ENCODE measurements at places on chromosomes 7 and 10.

- no peaks in the 10 kb centered on the region for H3K36me3 ChIP-seq
- H3K27ac ChIP-seq = no peak overlapping the region
- DNase-seq = no peak
- peaks cover 36% of the 10 kb centered on the region for H3K4me1 ChIP-seq
Measured at GRCh38 chr7:71541707-71542353, 409.9 kb downstream of the GALNT17 start.

DNA sequence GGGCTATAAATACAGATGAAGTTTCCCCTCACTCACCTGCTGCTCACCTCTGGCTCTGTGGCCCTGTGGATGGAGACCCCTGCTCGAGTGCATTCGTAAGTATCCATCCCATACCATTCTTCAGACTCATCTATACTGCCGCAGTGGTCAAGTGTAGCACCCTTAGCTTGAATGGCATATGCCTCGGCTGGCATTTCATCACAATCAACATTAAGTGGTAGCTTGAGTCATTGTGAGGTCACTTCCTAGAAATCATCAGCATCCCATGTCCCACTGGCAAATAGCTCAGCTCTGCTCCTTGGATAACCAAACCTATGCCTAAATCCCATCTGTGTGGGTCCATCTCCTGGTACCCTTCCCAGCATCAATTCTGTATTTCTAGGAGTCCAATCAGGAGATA lies 38.2 kb downstream of the MDH2 start:
- no peak for DNase-seq
- H3K27ac ChIP-seq = no peak overlapping the region
- H3K36me3 ChIP-seq = no peaks in the 10 kb centered on the region
- no peak overlapping the region for H3K4me3 ChIP-seq
- H3K27me3 ChIP-seq = no peaks in the 10 kb centered on the region

- H3K4me1 ChIP-seq = peaks cover 26% of the 10 kb centered on the region
- H3K27me3 ChIP-seq = peaks cover 35% of the 10 kb centered on the region
- no peaks in the 10 kb centered on the region for H3K36me3 ChIP-seq
- no peak for DNase-seq
Measured at GRCh38 chr7:69428089-69428488, 170.2 kb upstream of the AUTS2 start.

- H3K4me1 ChIP-seq = peaks cover 43% of the 10 kb centered on the region
- no peaks in the 10 kb centered on the region for H3K27me3 ChIP-seq
- H3K4me3 ChIP-seq = no peak overlapping the region
- no peak overlapping the region for H3K27ac ChIP-seq
- no peaks in the 10 kb centered on the region for H3K36me3 ChIP-seq
Measured at GRCh38 chr10:76353237-76353851, 921.9 kb downstream of the LRMDA start.

DNA sequence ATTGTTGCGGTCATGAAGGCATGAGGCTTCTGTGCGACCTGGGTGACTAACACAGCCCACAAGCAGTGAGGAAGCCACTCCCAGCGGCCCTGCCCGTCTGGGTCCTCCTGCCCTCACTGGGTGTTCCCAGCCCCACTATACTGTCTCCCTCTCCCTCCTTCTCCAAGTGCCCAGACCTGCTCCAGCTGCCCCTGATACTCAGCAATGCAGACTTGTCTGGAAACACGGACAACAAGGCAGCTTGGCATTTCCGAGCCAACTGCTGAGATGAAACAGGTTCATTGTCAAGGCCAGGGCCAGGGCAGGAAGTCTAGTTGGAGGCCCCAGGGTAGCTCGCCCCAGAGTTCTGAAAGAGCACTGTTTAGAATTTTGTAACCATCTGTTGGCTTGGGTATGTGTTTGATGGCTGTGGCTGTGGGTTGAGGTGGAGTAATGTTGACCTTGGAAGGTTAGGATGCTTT lies 95.7 kb downstream of the RBM20 start:
- no peak overlapping the region for H3K27ac ChIP-seq
- peaks cover 7% of the 10 kb centered on the region for H3K27me3 ChIP-seq

DNA sequence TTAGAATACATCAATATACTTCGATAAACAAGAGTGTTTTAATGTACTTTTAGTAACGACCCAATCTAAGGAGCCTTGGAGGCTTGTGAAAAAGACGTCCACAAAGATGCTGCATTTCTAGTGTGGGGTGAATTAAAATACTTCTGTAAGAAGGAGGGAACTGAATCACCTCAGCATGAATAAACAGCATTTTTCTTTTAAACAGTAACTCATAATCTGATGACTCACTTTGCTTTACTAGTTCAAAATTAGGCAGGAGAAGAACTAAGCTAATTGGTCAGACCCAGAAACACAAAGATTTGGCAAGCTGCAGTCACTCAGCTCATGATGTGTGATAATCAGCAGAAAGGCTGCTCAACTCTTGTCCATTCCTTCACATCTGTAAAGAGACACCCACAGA lies 24.2 kb downstream of the NCOA4 start:
- no peak for DNase-seq
- peak overlapping the region; percentile 41 for H3K27ac ChIP-seq
- no peaks in the 10 kb centered on the region for H3K4me1 ChIP-seq
- no peaks in the 10 kb centered on the region for H3K27me3 ChIP-seq
- no peak overlapping the region for H3K4me3 ChIP-seq

- no peak overlapping the region for H3K27ac ChIP-seq
- no peaks in the 10 kb centered on the region for H3K36me3 ChIP-seq
- no peak for DNase-seq
- peaks cover 16% of the 10 kb centered on the region for H3K4me1 ChIP-seq
- no peak overlapping the region for H3K4me3 ChIP-seq
- H3K27me3 ChIP-seq = no peaks in the 10 kb centered on the region
Measured at GRCh38 chr10:59873896-59874295, 32.5 kb downstream of the CCDC6 start.

GRCh38 chr10:95289003-95289920 lies 1.5 kb downstream of the PDLIM1 start:
- H3K4me3 ChIP-seq = peak overlapping the region; percentile 94
- no peak overlapping the region for H3K27ac ChIP-seq
- DNase-seq = no peak
- no peaks in the 10 kb centered on the region for H3K36me3 ChIP-seq
- peaks cover 9% of the 10 kb centered on the region for H3K27me3 ChIP-seq

- H3K4me1 ChIP-seq = peaks cover 45% of the 10 kb centered on the region
- no peak overlapping the region for H3K27ac ChIP-seq
- no peaks in the 10 kb centered on the region for H3K27me3 ChIP-seq
- DNase-seq = no peak
- H3K36me3 ChIP-seq = no peaks in the 10 kb centered on the region
Measured at GRCh38 chr10:80442879-80443278, 11.2 kb upstream of the TSPAN14 start.

DNA sequence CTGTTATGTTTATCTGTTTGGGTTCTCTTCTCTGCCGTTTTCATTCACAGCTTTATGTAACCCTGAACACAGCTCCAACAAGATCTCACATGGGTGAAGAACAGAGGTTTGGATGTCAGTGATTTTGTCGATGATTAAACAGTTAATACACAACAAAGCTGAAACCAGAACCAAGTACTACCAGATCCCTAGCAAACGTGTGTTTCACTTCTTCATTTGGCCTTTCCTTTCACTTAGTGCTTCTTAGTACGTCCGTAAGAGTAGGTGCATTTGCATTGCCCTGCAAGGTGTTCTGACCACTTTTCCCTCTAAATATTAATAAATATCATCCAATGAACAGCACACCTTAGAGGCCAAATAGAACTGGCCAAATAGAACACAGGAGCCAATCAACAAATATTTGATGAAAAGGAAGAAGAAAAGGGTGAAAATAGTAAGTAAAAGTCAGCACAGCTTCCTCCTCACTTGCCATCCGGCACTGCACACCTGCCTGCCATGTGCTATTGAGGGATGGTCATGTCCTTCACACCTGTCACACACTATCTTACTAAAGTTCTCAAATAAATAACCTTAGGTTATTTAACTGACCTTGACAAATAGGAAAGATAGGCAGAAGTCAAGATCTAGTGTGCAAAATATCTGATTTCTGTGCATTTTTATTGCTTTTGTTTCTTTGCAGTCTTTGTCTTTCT lies 252.6 kb upstream of the ANKRD30A start:
- no peaks in the 10 kb centered on the region for H3K4me1 ChIP-seq
- no peaks in the 10 kb centered on the region for H3K36me3 ChIP-seq
- no peak overlapping the region for H3K27ac ChIP-seq
- no peak overlapping the region for H3K4me3 ChIP-seq
- DNase-seq = no peak

- H3K27me3 ChIP-seq = peaks cover 10% of the 10 kb centered on the region
- H3K36me3 ChIP-seq = no peaks in the 10 kb centered on the region
- H3K4me1 ChIP-seq = peaks cover 65% of the 10 kb centered on the region
- H3K4me3 ChIP-seq = no peak overlapping the region
- no peak for DNase-seq
Measured at GRCh38 chr10:122487174-122487765, 25.9 kb downstream of the HTRA1 start.

DNA sequence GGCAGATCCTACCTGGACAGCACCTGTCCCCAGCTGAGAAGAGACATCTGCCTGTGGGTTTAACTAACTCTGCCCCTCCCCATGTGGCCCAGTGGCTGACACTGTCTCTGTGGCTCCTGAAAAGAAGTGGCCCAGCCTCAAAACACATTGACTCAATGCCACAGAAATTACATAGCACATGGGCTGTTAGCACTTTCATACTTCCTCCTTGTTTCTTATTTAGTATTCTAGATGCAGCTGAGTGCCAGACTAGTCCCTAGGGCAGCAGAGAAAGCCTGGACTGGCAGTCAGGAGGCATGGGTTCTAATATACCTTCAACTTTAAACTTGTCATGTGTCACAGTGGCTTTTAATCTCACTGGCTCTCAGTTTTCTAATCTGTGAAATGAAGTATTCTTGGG lies 171.0 kb downstream of the TRIL start:
- no peak overlapping the region for H3K27ac ChIP-seq
- no peak overlapping the region for H3K4me3 ChIP-seq
- H3K36me3 ChIP-seq = no peaks in the 10 kb centered on the region
- DNase-seq = no peak
- peaks cover 5% of the 10 kb centered on the region for H3K27me3 ChIP-seq

DNA sequence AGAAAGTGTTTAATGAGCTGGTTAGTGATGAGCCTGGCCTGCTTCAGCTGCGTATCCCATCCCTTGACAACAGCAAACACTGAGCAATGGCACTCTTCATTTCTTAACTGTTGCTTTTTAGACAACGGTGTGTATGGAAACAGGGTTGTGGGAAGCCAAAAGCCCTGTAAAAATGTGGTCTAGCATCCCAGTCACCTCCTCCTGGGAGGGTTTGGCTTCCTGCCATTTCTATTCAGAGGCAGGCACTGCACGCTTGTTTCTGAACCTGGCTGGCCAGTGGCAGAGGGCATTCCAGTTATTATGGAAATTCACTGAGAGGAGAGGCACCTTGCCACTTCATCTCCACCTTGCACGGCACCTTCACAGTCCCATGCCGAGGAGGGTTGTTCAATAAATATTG lies 123.0 kb upstream of the ADARB2 start:
- no peak for DNase-seq
- H3K27ac ChIP-seq = no peak overlapping the region
- no peak overlapping the region for H3K4me3 ChIP-seq
- H3K4me1 ChIP-seq = peaks cover 24% of the 10 kb centered on the region
- peaks cover 4% of the 10 kb centered on the region for H3K36me3 ChIP-seq
- H3K27me3 ChIP-seq = no peaks in the 10 kb centered on the region

DNA sequence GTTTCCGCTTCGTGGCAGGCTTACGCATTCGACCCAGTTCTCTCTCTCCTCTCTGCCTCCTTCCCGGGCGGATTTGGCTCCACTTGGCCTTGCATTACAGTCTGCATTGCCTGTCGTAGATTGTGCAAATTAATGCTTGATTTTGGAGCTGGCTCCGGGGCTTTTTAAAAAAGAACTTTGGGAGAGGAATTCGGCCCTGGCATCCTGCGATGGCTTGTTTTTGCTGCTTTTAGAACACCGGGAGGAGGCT lies 767 bp downstream of the EIF4EBP2 start:
- peak overlapping the region; percentile 62 for H3K27ac ChIP-seq
- peaks cover 36% of the 10 kb centered on the region for H3K36me3 ChIP-seq
- peaks cover 2% of the 10 kb centered on the region for H3K27me3 ChIP-seq
- H3K4me3 ChIP-seq = peak overlapping the region; percentile 99

DNA sequence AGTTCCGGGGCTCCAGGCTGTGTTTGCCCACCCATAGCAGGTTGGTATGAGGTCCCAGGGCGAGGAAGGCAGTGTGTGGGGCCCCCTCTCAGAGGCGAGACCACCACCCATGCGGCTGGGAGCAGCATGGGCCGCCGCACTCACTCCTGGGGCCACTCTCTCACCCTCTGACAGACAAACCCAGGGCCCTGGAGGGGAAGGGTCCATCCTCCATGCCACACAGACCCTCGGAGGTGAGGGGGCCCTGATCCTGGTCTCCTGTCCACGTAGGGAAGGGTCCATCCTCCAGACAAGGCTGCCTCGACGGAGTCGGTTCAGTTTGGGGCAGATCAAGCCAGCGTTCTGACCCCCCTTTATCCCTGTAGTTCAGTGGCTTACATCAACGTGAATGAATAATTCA lies 230.8 kb downstream of the ELFN1 start:
- peaks cover 29% of the 10 kb centered on the region for H3K4me1 ChIP-seq
- peak overlapping the region; percentile 64 for H3K27ac ChIP-seq
- DNase-seq = no peak
- no peak overlapping the region for H3K4me3 ChIP-seq
- peaks cover 8% of the 10 kb centered on the region for H3K27me3 ChIP-seq

DNA sequence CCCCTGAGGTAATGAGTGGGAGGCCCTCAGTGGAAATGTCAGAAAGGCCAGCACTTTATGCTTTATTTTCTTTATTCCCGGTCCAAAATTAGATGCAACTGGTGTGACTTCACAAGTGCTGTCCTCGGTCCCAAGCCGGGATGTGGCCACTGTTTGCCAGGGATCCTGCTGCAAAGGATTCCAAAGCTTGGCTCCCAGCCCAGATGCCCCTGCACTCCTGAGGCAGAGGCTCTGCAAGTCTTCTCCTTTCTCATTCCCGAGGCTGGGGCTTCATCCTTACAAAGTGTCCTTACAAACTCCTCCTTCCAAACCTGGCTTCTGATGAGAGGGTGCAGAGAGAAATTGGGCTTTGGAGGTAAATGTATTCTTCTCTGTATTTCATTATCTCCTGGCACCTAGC lies 544.3 kb upstream of the DPP6 start:
- DNase-seq = no peak
- H3K36me3 ChIP-seq = no peaks in the 10 kb centered on the region
- no peak overlapping the region for H3K27ac ChIP-seq
- no peak overlapping the region for H3K4me3 ChIP-seq
- H3K4me1 ChIP-seq = no peaks in the 10 kb centered on the region
- H3K27me3 ChIP-seq = peaks cover 3% of the 10 kb centered on the region

GRCh38 chr10:112855134-112855533 lies 94.9 kb upstream of the TCF7L2 start:
- peaks cover 21% of the 10 kb centered on the region for H3K27me3 ChIP-seq
- no peak overlapping the region for H3K4me3 ChIP-seq
- H3K4me1 ChIP-seq = peaks cover 5% of the 10 kb centered on the region
- no peak overlapping the region for H3K27ac ChIP-seq
- peaks cover 9% of the 10 kb centered on the region for H3K36me3 ChIP-seq
- no peak for DNase-seq

DNA sequence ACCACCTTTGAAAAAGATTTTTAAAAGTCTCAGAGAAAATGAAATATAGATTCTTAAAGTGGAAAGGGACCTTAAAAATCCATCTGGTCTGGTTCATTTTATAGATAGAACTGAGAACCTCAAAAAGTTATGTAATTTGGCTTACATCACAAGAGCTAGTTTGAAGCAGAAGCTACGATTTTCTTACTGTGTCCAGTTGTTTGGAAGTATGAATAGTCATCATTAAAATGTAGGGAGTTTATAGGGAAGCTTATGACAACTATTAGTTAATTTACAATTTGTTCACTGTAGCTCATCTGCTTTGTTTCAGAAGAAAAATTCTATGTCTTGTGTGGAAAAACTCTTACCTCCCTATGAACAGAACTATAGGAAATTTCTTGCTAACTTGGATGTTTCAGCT lies 26.9 kb downstream of the ZEB1 start:
- no peaks in the 10 kb centered on the region for H3K27me3 ChIP-seq
- DNase-seq = no peak
- no peak overlapping the region for H3K4me3 ChIP-seq
- H3K4me1 ChIP-seq = no peaks in the 10 kb centered on the region

Data from nephron progenitor cell (in vitro differentiated cells).